Stimulated activated CD4-positive, alpha-beta T cell treated with anti-CD3 and anti-CD28 coated beads, Interleukin-15, amount 100 ng/mL, for 1 hour (primary cell): ENCODE measurements at places on chromosomes 2 and 18.

- DNase-seq: no peak
Measured at GRCh38 chr2:113703386-113704299, 52.8 kb downstream of the SLC35F5 start.

DNA sequence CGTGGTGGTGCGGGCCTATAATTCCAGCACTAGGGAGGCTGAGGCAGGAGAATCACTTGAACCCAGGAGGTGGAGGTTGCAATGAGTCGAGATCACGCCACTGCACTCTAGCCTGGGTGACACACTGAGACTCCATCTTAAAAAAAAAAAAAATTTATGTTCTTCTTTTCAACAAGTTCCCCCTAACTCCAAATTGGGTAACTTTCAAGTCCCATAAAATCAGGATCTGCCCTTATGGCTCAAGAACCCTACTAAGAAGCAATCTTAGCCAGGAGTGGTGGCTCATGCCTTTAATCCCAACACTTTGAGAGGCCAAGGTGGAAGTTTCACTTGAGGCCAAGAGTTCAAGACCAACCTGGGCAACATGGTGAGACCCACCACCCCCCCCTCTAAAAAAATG, 30.3 kb upstream of the TLK1 start:
- no peak for DNase-seq

DNA sequence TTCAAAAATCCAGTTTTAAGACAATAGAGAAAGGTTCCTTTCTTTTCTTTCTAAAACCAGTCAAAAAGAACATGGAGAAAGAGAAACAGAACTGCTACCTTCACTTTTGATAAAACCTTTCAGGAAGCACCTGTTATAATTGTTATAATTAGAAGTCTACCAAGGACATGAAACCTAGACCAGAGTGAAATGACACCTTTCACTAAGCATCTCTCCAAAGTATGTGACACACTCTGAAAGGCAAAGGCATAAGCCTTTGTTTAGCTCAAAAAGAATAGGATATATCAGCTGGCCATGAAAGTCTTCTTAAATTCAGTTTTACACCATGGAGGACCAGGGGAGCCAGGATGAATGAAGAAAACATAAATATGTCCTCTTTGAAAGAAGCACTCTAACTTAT, 18.8 kb upstream of the RBM45 start:
- DNase-seq: no peak

DNA sequence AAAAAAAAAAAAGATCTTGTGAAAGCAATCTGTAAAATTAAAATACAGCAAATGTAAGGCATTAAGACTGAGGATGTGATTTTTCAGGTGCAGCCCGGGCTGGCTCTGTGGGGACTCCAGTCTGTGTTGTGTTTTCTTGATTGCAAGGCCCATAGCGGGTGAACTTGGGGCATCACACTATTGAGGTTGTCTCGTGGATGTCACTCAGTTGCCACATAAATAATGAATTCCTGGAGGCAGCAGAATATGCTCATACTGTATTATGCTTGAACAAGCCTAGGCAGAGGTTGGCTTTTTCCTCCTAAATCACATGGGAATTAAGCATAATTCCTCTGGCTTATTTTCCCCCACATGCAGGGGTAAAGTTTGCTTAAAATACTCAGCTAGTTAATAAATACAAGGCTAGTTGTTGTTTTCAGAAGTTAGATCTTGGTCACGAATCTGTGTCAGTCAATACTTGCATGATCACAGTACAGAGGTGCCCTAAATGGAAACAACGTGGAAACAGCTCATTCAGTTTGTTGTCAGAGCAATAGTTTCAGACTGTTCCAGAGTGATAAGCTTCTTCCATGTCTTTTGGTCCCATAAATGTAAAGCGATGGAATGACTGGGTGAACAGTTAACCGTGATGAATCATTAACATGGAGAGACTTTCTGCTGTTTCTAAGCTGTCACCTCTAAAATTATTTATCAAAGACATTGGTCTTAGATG, 16.4 kb downstream of the GEMIN6 start:
- DNase-seq: no peak

DNA sequence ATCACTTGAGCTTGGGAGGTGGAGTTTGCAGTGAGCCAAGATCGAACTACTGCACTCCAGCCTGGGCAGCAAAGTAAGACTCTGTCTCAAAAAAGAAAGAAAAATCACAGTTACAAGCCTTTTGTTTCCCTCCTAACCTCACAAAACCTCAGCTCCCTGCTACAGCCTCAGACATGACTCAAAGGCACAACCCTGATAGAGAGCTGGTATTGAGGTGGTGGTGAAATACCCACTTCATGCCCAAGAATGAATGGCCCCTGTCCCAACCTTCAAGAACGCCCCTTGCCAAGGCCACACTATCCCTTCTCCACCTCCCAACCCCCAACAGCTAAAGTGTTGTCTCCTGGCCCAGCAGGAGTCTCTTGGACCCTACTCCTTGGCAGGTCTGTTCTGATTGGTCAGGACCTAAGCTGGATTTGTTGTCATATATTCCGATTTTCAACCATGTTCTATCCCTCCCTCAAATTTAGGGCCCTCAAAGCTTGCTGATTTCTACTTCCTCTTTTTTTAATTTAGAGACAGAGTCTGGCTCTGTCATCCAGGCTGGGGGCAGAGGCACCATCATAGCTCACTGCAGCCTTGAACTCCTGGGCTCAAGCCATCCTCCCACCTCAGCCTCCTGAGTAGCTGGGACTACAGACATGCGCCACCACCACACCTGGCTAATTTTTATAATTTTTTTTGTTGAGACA, 61.9 kb upstream of the BZW1 start:
- no peak for DNase-seq

GRCh38 chr18:49588971-49589370, 27.1 kb downstream of the LIPG start:
- DNase-seq: no peak

GRCh38 chr2:145032791-145033190, 512.9 kb upstream of the ZEB2 start:
- DNase-seq: no peak

- no peak for DNase-seq
Measured at GRCh38 chr18:58452454-58453166, 176.3 kb downstream of the ALPK2 start.

- DNase-seq: no peak
Measured at GRCh38 chr2:42957109-42957860, 164.9 kb upstream of the HAAO start.

DNA sequence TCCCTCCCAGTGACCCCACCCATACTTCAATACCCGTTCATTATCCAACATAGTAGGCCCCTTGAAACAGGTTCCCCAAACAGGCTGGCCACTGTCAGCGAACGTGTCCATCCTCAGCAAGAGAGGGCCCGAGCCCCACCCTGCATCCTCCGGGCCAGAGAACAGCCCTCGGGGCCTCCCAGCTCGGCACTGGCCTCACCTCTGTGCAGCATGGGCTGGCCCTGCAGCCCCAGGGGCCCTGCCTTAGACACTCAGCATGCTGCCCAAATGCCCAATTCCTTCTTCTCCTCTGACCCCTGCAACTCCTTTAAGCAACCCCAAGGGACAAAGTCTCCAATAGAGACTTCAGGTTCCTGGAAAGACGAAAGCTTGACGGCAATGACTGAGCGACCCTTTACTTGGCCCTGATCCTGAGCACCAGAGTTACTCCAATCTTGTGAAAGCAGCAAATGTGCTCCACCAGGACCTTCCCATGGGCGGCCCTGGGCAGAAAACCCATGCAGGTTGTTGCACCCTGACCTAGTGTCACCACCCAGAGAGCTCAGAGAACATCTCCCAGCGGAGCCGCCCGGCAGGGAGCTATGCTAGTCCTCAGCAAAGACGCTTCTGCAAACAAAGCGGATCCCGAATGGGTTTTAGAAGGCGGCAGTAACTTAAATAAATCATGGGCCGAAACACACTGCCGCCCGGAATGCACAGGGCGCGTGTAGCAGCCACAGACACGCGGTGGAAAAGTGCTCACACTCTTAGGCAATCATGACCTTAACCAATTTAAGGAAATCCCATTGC, 782 bp downstream of the COL6A3 start:
- no peak for DNase-seq

DNA sequence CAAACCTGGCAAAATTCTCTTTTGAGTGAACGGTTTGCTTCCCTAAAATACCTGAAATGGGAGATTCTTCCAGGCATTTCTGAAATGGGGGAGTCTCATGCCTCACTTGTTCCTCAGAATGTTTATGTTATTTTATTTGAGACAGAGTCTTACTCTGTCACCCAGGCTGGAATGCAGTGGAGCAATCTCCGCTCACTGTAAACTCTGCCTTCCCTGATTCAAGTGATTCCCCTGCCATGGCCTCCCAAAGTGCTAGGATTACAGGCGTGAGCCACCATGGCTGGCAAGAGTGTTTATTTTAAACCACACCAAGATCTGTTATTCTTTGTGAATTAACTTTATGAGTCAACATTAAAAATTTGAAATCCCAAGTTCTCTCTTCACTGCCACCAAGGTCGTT, 6.4 kb upstream of the FHL2 start:
- no peak for DNase-seq

DNA sequence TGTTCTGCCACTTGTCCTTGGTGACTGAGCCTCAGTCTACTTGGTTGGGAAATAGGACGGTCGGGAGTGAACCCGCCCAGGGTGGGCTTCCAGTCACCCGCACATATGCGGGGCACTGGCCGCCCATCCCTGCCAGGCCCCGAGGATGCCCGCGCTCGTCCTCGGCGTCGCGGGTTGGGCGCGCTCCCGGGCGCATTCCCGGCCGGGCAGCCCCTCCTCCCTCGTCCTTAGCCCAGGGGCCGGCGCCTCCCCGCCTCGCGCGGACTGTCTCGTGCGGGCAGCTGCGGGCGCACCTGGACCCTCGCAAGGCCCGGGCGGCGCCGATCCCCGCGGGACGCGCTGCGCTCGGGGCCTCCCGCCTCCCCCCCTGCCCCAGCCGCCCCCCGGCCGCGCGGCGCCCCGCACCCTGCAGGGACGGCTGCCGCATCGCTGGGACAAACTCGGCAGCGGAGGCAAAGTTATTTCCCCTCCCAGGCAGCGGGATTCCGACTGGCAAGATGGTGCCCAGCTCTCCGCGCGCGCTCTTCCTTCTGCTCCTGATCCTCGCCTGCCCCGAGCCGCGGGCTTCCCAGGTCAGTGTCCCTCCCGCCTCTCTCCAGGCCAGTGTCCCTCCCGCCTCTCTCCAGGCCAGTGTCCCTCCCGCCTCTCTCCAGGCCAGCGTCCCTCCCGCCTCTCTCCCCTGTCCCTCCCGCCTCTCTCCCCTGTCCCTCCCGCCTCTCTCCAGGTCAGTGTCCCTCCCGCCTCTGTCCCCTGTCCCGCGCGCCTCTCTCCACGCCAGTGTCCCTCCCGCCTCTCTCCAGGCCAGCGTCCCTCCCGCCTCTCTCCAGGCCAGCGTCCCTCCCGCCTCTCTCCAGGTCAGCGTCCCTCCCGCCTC, at the start of gene FBLN7:
Gene FBLN7 (plus strand): TSS at position 227 of the 874 bp plus-strand sequence. CDS start 271 bp downstream, at position 498.
- no peak for DNase-seq

DNA sequence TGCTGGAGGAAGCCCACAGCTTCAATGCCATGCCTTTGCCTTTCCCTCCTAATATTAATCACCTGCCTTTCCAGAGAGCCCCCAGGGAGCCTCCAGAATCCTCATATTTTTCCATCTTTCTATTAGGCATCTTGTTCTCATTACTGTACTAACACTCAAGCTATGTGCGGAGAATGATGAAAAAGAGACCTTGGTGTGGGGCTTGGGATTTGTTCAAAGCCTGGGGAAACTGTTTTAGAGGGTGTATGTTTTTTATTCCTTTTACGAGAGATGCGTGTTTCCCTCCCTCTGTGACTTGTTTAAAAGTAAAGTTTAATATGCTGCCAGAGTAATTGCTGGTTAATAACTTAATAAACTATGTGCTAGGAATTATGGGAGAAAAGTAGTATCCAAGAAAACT, 102.4 kb upstream of the ZFP36L2 start:
- DNase-seq: no peak

GRCh38 chr2:53515435-53516332, 251.9 kb upstream of the CHAC2 start:
- no peak for DNase-seq

DNA sequence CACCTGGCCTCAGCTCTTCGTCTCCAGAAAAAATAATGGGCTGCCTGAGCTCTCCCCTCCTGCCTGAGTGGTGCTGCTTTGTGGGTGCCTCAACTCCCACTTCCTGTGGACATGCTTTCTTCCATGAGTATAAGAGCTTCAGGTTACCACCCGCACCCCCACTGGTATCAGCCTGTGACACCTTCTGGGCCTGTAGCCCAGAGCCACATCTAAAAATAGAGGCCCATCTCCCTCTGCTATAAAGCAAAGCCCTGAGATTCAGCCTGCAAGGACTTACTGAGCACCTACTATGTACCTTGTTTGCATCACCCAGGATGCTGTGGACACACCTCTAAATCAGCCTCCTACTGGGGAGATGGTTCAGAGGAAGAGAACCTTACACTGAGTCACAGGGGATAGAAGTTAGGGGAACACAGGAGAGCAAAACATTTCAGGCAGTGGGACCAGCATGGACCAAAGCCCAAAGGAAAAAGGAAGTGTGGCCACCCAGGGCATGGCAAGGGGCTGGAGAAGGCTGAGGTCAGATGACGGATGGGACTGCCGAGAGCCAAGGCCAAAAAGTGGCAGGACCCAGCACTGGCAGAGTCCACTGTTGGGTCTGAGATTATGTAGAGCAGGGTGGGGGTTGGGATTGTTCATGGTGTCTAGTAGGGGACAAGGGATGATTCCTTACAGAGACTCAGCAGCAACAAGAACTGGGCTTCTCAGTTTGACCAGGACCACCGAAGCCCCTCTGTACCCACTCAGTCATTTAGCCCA, 123.7 kb upstream of the PPP1CB start:
- no peak for DNase-seq

- DNase-seq: no peak
Measured at GRCh38 chr2:215712219-215712868, 276.5 kb upstream of the FN1 start.

DNA sequence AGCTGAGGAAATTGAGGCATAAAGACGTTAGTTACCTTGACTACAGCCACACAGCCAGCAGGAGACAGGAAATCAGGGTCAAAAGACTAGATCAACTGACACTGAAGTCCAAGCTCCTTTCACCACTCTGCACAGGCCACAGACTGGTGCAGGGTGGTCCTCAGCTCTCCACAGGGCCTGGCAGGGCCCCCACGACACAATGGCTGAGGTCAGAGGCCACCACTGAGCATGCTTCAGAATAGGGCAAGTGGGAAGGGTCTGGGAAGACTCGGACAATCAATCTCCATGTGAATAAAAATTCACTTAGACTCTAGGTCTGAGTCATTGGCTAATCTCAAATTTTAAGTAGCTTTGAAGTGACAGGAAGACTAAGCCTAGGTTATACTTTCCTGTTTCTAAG, 201.7 kb downstream of the ALK start:
- DNase-seq: no peak

GRCh38 chr2:8985561-8986326, 17.7 kb downstream of the MBOAT2 start:
- no peak for DNase-seq

GRCh38 chr2:216660496-216660895, 27.3 kb downstream of the IGFBP2 start:
- no peak for DNase-seq
